ENCODE measurements at places on chromosomes 13 and 19. TPM values are rescaled to one million over a fixed set of nuclear protein-coding genes. Genes with fewer than 3 reads are reported as not detected.

DNA sequence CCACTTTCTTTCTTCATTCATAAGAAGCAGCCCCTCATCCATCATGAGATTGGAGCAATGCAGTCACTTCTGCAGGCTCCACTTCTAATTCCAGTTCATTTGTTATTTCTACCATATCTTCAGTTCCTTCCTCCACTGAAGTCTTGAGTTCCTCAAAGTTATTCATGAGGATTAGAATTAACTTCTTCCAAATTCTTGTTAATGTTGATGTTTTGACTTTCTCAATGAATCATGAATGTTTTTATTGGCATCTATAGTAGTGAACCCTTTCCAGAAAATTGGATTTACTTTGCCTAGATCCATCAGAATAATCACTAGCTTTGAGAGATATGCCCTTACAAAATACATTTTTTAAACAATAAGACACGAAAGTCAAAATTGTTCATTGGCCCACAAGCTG is 2567.7 kb upstream of the PCDH20 start:
- H3K36me3 ChIP-seq, result no peaks in the 10 kb centered on the region
- H3K4me3 ChIP-seq, result no peak overlapping the region
- no peak overlapping the region for H3K27ac ChIP-seq
- H3K27me3 ChIP-seq, result no peaks in the 10 kb centered on the region
- no peak for DNase-seq
- H3K4me1 ChIP-seq, result no peaks in the 10 kb centered on the region

DNA sequence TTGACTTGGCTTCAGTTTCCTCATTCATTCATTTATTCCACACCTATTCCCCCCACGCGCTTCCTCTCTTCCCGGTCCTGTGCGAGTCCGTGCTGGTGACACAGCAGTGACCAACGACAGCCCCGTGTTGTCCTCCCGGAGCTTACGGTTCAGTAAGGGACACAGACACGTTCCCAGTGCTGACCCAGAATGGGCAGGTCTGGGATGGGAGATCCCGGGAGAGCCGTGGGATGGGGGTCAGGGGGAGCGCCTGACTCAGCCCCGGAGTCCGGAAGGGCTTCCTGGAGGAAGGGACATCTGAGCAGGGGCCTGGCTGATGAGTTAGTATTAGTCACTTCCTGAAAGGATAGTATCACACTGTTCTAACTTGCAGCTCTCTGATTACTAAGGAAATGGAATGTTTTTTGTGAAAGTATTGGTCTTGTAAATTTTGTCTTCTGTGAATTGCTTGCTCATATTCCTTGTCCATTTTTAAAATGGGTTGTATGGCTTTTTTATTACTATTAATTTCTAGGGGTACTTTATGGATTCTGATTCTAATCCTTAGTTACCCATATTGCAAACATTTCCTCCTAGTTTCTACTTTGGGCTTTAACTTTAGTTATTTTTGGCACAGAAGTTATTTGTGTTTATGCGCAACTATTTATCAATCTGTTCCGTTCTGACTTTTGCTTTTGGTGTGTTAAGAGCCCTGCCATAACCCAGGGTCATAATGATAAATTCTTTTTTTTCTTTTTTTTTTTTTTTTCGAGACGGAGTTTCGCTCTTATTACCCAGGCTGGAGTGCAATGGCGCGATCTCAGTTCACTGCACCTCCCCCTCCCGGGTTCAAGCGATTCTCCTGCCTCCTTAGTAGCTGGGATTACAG is 708 bp upstream of the ERCC1 start:
- peak overlapping the region; percentile 92 for H3K4me3 ChIP-seq
- DNase-seq, result peak; percentile 68
- peaks cover 2% of the 10 kb centered on the region for H3K27me3 ChIP-seq

DNA sequence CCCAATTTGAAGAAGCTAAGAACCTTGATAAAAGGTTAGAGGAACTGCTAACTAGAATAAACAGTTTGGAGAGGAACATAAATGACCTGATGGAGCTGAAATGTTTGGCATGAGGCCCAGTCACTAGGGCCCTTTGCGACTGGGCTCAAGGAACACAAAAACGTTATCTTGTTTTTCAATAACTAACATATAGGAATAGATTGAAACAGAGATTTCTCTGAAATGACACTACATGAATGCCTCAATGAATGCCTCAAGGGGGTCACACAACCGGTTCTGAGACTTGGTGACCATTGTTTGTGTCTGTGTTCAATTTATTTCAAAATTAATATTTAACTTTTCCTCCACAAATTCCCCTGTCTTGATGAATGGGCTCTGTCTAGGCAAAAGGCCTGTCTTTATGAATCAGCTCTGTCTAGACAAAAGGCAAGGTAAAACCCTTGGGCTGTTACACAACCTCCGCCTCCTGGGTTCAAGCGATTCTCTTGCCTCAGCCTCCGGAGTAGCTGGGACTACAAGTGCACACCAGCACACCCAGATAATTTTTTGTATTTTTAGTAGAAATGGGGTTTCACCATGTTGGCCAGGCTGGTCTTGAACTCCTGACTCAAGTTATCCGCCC is 932 bp upstream of the ZNF486 start:
- H3K27me3 ChIP-seq, result no peaks in the 10 kb centered on the region
- H3K36me3 ChIP-seq, result peaks cover 49% of the 10 kb centered on the region
- no peak overlapping the region for H3K4me3 ChIP-seq
- peaks cover 31% of the 10 kb centered on the region for H3K4me1 ChIP-seq
- peak; percentile 10 for DNase-seq

GRCh38 chr19:39924389-39924788 is 10.0 kb downstream of the FCGBP start:
- peaks cover 9% of the 10 kb centered on the region for H3K36me3 ChIP-seq
- H3K27me3 ChIP-seq, result no peaks in the 10 kb centered on the region
- no peak overlapping the region for H3K4me3 ChIP-seq
- no peak overlapping the region for H3K27ac ChIP-seq
- no peak for DNase-seq
- H3K4me1 ChIP-seq, result peaks cover 16% of the 10 kb centered on the region

GRCh38 chr19:16506961-16507360 is 10.8 kb downstream of the C19orf44 start:
- H3K4me3 ChIP-seq, result no peak overlapping the region
- no peaks in the 10 kb centered on the region for H3K27me3 ChIP-seq
- peaks cover 22% of the 10 kb centered on the region for H3K36me3 ChIP-seq
- H3K27ac ChIP-seq, result no peak overlapping the region
- H3K4me1 ChIP-seq, result no peaks in the 10 kb centered on the region
- no peak for DNase-seq

GRCh38 chr19:47356900-47357299 is 7.8 kb downstream of the DHX34 start:
- peaks cover 76% of the 10 kb centered on the region for H3K36me3 ChIP-seq
- DNase-seq, result no peak
- no peak overlapping the region for H3K4me3 ChIP-seq
- H3K4me1 ChIP-seq, result peaks cover 11% of the 10 kb centered on the region
- no peak overlapping the region for H3K27ac ChIP-seq

DNA sequence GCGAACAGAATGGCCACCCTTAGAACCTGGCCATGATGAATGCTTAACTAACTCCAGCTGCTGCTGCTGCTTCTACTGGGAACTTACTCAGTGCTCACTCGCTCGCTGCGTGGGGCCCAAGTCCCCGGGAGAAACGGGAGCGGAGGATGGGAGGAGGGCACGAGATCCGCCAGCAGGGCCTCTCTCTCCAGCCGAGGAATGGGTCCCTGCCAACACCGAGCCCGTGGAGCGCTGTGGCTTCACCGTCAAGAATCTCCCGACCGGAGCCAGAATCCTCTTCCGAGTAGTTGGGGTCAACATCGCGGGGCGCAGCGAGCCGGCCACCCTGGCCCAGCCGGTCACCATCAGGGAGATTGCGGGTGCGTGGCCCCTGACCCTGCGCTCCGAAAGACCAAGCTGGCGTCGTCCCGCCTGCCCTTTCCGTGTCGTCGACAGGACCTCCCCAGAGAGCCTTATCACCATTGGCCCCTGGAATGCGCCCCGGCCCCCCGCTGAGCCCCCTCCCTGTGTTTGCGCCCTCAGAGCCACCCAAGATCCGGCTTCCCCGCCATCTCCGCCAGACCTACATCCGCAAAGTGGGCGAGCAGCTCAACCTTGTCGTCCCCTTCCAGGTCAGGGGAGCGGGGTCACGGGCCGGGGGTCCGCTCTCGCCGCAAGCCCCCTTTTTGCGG is 17.8 kb upstream of the EMC10 start:
- peaks cover 23% of the 10 kb centered on the region for H3K27me3 ChIP-seq
- DNase-seq, result no peak
- no peaks in the 10 kb centered on the region for H3K36me3 ChIP-seq
- no peak overlapping the region for H3K27ac ChIP-seq
- no peak overlapping the region for H3K4me3 ChIP-seq

DNA sequence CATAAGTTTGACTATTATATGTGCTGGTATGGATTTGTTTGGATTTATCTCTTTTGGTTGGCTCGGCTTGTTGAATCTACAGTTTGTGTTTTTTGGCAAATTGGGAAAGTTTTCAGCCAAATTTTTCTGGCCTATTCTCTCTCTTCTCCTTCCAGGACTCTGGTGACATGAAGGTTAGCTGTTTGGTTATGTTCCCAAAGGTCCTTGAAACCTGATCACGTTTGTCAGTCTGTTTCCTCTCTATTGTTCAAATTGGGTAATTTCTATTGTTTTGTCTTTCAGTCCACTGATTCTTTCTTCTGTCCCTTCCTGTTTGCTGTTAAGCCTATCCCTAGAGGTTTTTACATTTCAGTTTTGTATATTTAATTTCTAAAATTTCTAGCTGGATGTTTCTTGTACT is 81.5 kb upstream of the SHISA2 start:
- H3K36me3 ChIP-seq, result no peaks in the 10 kb centered on the region
- H3K4me3 ChIP-seq, result no peak overlapping the region
- peaks cover 9% of the 10 kb centered on the region for H3K27me3 ChIP-seq
- no peak for DNase-seq
- no peaks in the 10 kb centered on the region for H3K4me1 ChIP-seq

DNA sequence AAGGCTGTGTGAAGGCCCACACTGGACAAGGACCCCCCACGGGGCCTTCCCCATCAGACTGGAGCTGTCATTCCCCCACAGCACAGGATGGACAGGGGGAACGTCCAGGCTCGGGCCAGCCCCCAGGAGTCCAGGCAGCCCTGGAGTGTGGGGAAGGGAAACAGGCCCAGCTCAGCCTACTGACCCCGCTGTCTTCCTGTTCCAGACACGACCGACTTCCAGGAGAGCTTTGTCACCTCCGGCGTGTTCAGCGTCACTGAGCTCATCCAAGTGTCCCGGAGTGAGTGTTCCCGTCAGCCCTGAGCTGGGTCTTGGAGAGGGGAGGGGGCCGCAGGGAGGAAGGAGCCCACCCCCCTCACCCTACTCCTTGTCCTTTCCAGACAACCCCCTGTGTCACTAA is 47.0 kb downstream of the SMIM24 start:
- peaks cover 13% of the 10 kb centered on the region for H3K36me3 ChIP-seq
- peaks cover 13% of the 10 kb centered on the region for H3K4me1 ChIP-seq
- H3K27me3 ChIP-seq, result no peaks in the 10 kb centered on the region
- H3K4me3 ChIP-seq, result no peak overlapping the region

GRCh38 chr19:49924004-49924880 is 4.8 kb upstream of the ATF5 start:
- H3K27ac ChIP-seq, result peak overlapping the region; percentile 42
- peaks cover 60% of the 10 kb centered on the region for H3K36me3 ChIP-seq
- H3K4me1 ChIP-seq, result peaks cover 65% of the 10 kb centered on the region
- H3K4me3 ChIP-seq, result no peak overlapping the region
- H3K27me3 ChIP-seq, result no peaks in the 10 kb centered on the region

DNA sequence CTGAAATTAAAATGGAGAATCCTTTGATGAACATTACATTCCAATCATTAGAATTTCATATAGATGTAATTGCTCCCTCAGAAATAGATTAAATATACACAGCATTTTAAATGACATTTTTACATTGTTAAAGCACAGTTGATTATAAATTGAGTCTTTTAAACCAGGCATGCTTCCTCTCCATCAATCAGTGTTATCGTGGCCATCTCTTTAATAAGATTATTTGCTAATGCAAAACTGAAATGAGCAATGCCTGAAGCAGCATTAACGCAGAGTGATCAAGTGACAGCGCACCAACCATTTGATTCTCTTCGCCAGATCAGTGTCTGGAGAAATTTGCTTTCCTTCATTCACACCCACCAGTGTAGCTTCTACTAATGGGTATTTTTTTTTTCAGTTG is 259.8 kb downstream of the OXGR1 start:
- no peaks in the 10 kb centered on the region for H3K36me3 ChIP-seq
- H3K27me3 ChIP-seq, result no peaks in the 10 kb centered on the region

- no peaks in the 10 kb centered on the region for H3K36me3 ChIP-seq
- peaks cover 8% of the 10 kb centered on the region for H3K4me1 ChIP-seq
- H3K27ac ChIP-seq, result no peak overlapping the region
- H3K27me3 ChIP-seq, result no peaks in the 10 kb centered on the region
Measured at GRCh38 chr19:5026706-5027273, 57.9 kb downstream of the KDM4B start.

GRCh38 chr19:46537136-46538097 is 41.8 kb upstream of the PNMA8B start:
- DNase-seq, result peak; percentile 80
- no peaks in the 10 kb centered on the region for H3K27me3 ChIP-seq
- H3K4me1 ChIP-seq, result peaks cover 9% of the 10 kb centered on the region
- H3K4me3 ChIP-seq, result no peak overlapping the region
- no peak overlapping the region for H3K27ac ChIP-seq

DNA sequence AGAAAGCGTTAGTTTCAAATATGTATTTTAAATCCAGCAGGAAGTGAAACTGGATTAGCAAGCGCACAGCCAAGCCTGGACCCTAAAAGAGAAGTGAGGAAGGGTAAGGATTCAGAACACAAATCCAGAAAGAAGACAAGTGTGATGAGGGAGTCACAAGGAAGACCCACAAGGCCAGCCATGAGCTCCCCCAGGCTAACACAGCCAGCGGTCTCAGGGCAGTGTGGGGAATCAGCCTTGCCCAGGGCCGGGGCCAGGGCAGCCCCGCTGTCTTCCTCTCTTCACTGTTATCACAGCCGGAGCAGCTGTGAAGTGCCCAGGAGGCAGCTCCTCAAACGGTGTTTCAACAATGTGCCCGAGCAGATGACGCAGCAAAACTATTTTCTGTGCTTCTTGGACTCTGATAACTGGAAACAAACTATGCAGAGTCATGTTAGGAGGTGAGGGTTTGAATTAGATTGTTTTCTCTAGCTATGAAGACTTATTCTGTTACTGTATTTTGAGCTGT is 12.2 kb upstream of the CDC16 start:
- no peaks in the 10 kb centered on the region for H3K36me3 ChIP-seq
- H3K27ac ChIP-seq, result peak overlapping the region; percentile 23
- no peaks in the 10 kb centered on the region for H3K27me3 ChIP-seq
- H3K4me1 ChIP-seq, result peaks cover 84% of the 10 kb centered on the region
- no peak for DNase-seq

- no peak overlapping the region for H3K27ac ChIP-seq
- H3K4me3 ChIP-seq, result no peak overlapping the region
- H3K4me1 ChIP-seq, result peaks cover 55% of the 10 kb centered on the region
- peaks cover 8% of the 10 kb centered on the region for H3K36me3 ChIP-seq
- no peaks in the 10 kb centered on the region for H3K27me3 ChIP-seq
Measured at GRCh38 chr13:112696001-112696868, 6.4 kb downstream of the ATP11A start.

- no peak overlapping the region for H3K4me3 ChIP-seq
- peaks cover 10% of the 10 kb centered on the region for H3K27me3 ChIP-seq
- H3K4me1 ChIP-seq, result peaks cover 2% of the 10 kb centered on the region
- H3K27ac ChIP-seq, result no peak overlapping the region
- no peaks in the 10 kb centered on the region for H3K36me3 ChIP-seq
- DNase-seq, result no peak
Measured at GRCh38 chr19:13066226-13066625, 36.4 kb downstream of the LYL1 start.

- no peaks in the 10 kb centered on the region for H3K4me1 ChIP-seq
- no peak overlapping the region for H3K4me3 ChIP-seq
- H3K27ac ChIP-seq, result no peak overlapping the region
- no peaks in the 10 kb centered on the region for H3K27me3 ChIP-seq
Measured at GRCh38 chr19:1805401-1806183, 6.5 kb downstream of the ATP8B3 start.

The ZNF614 gene
- 9.4 TPM for total RNA-seq

The CCL25 gene
- not detected for total RNA-seq

The USHBP1 gene
- 0.11 TPM for total RNA-seq

The ZNF829 gene
- total RNA-seq, result 7.1 TPM

The EDNRB gene
- total RNA-seq, result not detected

The ZNF285 gene
- 1.2 TPM for total RNA-seq
